Mammary microvascular endothelial cell (primary cell): ENCODE measurements at places on chromosomes 4 and X. TPM values are rescaled to one million over a fixed set of nuclear protein-coding genes. Genes with fewer than 3 reads are reported as not detected.

The CYP2U1 gene
- total RNA-seq: 5.8 and 6.3 TPM in 2 replicates

The SYTL4 gene
- 14.5 and 14.8 TPM in 2 replicates for total RNA-seq

The HPSE gene
- total RNA-seq: 6.9 and 7.1 TPM in 2 replicates

The TBC1D19 gene
- total RNA-seq: 4.9 and 8.0 TPM in 2 replicates

The AMOT gene
- 1.00 and 1.6 TPM in 2 replicates for total RNA-seq

The FOXP3 gene
- total RNA-seq: 0.10 TPM in 1 of 2 replicates, not detected in the other

The DAPP1 gene
- not detected in 2 replicates for total RNA-seq

The NEIL3 gene
- 5.8 and 8.1 TPM in 2 replicates for total RNA-seq

The KDR gene
- total RNA-seq: 180 and 183 TPM in 2 replicates

The UGT2B7 gene
- total RNA-seq: not detected in 2 replicates

The HTN3 gene
- not detected in 2 replicates for total RNA-seq

The RHOXF2B gene
- not detected in 2 replicates for total RNA-seq

The TMEM156 gene
- 4.4 and 6.0 TPM in 2 replicates for total RNA-seq

The SYP gene
- 0.10 and 0.27 TPM in 2 replicates for total RNA-seq

The WDR17 gene
- 0.05 and 0.20 TPM in 2 replicates for total RNA-seq

The MYOZ2 gene
- 0.05 and 0.13 TPM in 2 replicates for total RNA-seq

The KLF8 gene
- 1.00 and 1.4 TPM in 2 replicates for total RNA-seq

The GJB1 gene
- not detected in 2 replicates for total RNA-seq

The HPGD gene
- not detected in 2 replicates for total RNA-seq

The GAGE2A gene
- total RNA-seq: not detected in 2 replicates

The MAGEA3 gene
- total RNA-seq: not detected in 2 replicates

The FSTL5 gene
- total RNA-seq: not detected in 2 replicates

The WNK3 gene
- 0.15 and 0.33 TPM in 2 replicates for total RNA-seq

The APELA gene
- total RNA-seq: not detected in 2 replicates

The CXCL10 gene
- total RNA-seq: 1.5 and 3.6 TPM in 2 replicates

The CFI gene
- 47.5 and 51.0 TPM in 2 replicates for total RNA-seq

The TMSB15A gene
- total RNA-seq: 7.7 and 8.9 TPM in 2 replicates

The MAGEC1 gene
- total RNA-seq: not detected in 2 replicates

The HMGB3 gene
- 24.9 and 31.2 TPM in 2 replicates for total RNA-seq

The LONRF3 gene
- total RNA-seq: 2.3 and 3.9 TPM in 2 replicates

The ATP6AP2 gene
- total RNA-seq: 92.5 and 100 TPM in 2 replicates

The LRRC66 gene
- under 0.01 and 0.10 TPM in 2 replicates for total RNA-seq

The ARAP2 gene
- total RNA-seq: 0.33 and 1.2 TPM in 2 replicates

The NHS gene
- total RNA-seq: under 0.01 and 0.07 TPM in 2 replicates

The PIM2 gene
- 5.7 and 7.5 TPM in 2 replicates for total RNA-seq

The UGT8 gene
- total RNA-seq: 0.10 TPM in 1 of 2 replicates, not detected in the other

The ADAM29 gene
- not detected in 2 replicates for total RNA-seq

The SLC25A43 gene
- 21.2 and 22.1 TPM in 2 replicates for total RNA-seq

The PRICKLE3 gene
- 7.3 and 15.9 TPM in 2 replicates for total RNA-seq

The ITM2A gene
- total RNA-seq: 211 and 247 TPM in 2 replicates

The EVC gene
- 9.1 and 9.3 TPM in 2 replicates for total RNA-seq

The AMTN gene
- not detected in 2 replicates for total RNA-seq

The MAGED4B gene
- total RNA-seq: 9.2 and 9.8 TPM in 2 replicates

The BEX5 gene
- 0.30 and 3.5 TPM in 2 replicates for total RNA-seq

The APOO gene
- total RNA-seq: 15.0 and 18.2 TPM in 2 replicates

The LRIT3 gene
- total RNA-seq: under 0.01 TPM in 1 of 2 replicates, not detected in the other

The SLIT2 gene
- 2.4 and 3.1 TPM in 2 replicates for total RNA-seq

The POU4F2 gene
- total RNA-seq: not detected in 2 replicates

The AR gene
- 0.30 and 0.40 TPM in 2 replicates for total RNA-seq

The HTATSF1 gene
- total RNA-seq: 36.8 and 45.3 TPM in 2 replicates

The QRFPR gene
- total RNA-seq: 1.6 and 1.7 TPM in 2 replicates

The GPRASP3 gene
- 3.0 and 4.0 TPM in 2 replicates for total RNA-seq
